ENCODE measurements at places on chromosomes 1 and 21.
A peak's percentile ranks its signal among the peaks of the same experiment; 100 is the strongest.

GRCh38 chr1:224635356-224635755 is 19.2 kb downstream of the CNIH3 start:
- DNase-seq = peak; percentile 89

- peak; percentile 30 for DNase-seq
Measured at GRCh38 chr1:106080608-106081325, 975.7 kb upstream of the PRMT6 start.

DNA sequence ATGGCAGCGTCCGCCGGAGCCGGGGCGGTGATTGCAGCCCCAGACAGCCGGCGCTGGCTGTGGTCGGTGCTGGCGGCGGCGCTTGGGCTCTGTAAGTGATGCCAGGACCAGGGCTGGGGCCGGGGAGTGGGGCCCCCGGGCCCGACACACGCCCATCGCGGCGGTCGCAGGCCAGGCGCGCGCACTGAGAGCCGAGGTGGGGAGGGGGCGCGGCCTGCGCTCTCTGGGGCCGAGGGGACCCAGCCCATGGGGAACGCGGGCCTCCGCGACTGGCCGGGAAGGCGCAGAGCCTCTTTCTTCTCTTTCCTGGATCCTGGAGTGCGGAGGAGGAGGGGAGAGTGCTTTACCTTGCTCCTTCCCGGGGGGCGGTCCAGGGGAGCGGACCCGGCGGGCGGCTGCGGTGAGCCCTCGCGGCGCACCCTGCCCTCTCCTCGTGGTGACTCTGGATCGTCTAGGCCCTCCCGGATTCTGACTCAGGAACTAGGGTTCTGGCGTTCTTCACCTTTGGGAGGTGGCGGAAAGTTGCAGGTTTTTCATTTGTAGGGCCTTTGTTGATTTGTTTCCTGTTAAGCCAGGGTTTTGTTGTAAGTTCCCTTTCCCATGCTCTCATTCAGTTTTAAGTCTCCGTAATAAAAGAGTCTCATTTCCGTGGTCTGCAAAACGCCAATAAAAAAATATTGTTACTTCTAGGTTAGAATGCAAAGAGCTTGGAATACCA is 529 bp downstream of the MPZL1 start:
- peak; percentile 54 for DNase-seq

GRCh38 chr1:212652609-212653008 is 44.0 kb downstream of the ATF3 start:
- DNase-seq = no peak
